SIG-M5 (cell line): ENCODE measurements at places on chromosomes 13 and 19.

DNA sequence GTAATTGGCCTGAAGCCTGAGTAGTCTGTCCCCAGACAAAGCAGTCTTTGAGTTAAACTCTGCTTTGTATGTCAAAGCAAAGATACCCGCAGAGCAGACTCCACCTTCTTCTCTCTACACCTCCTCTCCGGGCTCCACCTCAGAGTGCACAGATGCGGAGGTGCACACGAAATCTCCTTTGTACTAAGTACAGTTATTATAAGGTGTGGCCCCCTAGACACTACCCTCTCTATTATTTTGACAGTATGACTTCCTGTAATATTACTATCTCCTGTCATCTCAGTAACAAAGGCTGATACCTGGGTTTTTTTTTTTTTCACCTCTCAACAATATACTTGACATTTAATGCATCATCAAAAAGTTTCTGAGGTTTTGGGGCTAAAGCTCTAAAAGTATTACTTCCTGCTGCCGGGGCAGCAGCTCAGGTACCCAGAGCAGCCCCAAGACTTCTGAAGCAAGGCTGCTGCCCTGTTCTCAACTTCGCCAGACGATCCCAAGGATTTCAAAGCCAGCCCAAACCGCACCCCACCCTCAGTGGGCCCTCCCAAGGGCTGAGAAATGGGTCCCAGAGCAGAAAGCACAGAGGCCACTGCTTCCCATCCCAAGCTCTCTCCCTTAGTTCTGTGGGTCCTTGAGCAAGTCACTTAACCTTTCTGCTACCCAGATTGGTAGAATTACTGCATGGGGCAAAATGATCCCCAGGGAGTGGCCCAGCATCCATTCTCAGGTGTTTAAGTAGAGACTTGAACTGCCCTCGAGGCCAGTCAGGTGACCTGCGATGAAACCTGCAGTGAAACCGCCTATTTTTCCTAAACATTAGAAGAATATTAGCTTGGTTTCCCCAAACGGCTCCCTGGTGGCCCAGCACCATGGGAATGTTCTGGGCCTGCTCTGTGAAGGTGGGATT lies 180.6 kb downstream of the FOXO1 start:
- DNase-seq = no peak

DNA sequence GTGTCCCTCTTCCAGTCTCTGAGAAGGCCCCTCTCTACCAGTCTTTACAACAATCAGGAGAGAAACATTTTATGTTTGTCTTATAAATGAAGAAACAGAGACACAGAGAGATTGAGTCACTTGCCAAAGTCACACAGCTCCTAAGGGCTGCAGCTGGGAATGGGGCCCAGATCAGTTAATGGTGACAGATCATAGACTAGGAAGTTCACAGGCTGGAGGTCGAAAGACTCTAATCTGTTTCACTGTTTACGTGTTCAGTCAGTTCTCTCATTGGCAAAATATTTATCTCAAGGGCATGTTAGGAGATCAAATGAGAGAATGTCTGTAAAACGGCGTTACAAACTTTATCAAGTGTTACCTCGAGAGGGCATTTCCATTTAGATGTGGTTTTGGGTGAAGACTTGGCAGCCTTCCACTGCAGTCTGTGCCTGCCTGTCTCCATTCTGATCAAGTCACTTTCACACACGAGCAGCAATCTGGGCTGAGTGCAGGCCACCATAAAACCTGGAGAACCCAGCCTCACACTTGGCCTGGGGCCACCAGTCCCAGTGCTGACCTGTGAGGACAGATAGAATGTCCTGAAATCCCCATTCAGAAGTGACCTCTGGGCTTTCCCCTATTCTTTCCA lies 65.1 kb downstream of the SIAH3 start:
- DNase-seq = no peak

- DNase-seq = no peak
Observed at GRCh38 chr19:8458380-8458779, 13.6 kb downstream of the HNRNPM start.

DNA sequence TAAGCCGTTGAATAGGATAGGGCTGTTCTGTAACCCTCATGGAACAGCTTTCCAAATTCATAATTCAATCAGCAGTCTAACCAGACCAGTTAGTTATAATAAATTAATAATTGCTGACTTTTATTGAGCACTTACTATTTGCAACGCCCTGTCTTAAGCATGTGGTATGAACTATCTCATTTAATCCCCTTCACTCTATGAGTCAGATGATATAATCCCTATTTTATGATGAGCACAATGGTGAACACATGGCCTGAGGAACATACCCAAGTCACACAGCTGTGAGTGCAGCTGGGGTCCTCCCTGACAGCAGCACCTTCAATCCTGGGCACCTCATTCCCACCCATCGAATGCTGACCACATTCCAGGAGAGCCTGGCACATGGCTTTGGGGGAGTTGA lies 28.0 kb upstream of the SACS start:
- no peak for DNase-seq
